Mucosa of descending colon (tissue), 3 donors: ENCODE measurements at places on chromosomes 2 and 18.

- DNase-seq = no peak
These were observed 97.2 kb upstream of the ACVR1C start for GRCh38 chr2:157725846-157726245.

DNA sequence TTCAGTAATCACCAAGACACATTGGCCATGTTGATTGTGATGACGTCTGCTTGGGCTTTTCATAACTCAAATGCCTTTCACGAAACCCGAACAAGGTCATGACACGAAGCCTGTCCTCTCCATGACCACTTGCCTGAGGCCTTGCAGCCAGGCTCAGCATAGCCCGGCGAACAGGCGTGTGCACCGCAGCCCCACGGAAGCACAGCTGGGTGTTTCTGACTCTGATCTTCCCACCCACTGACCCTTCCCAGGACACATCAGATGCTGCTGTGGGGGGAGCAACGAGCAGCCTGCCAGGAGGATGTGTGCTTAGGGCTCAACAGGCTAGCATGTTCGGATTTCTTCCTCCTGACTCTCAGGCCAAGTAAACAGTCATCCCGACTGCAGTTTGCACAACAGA, 369.4 kb upstream of the SALL3 start:
- DNase-seq = no peak

DNA sequence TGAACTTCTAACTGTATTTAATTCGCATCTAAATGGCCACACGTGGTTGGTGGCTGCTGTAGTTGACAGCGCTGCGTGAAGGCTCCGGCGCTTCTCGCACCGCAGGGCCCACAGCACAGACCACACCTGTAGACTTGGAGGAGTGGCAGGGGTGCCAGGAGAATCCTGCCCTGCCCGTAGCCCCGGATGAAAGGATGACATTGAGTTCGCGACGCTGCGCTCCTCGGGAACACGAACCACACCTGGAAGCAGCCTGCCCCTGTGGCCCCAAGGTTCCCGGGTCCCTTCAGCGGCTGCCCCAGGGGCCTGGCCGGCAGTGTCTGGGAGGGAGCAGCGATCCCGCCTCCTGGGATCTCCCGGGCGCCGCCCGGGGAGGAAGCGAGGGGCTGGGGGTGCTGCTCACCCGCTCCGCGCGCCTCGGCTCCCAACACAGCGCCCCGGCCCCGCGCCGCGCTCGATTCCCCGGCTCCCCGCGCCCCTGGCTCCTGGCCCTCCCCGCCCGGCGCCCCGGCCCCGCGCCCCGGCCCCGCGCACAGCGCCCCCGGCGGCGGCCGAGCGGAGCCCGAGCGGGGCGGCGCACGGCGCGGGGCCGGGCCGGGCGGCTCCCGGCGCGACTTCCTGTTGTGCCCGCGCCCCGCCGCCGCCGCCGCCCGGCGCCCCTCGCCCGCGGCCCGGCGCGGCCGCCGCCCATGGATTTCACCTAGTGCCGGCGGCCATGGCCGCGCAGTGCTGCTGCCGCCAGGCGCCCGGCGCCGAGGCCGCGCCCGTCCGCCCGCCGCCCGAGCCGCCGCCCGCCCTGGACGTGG, at the start of gene RNPEPL1:
Gene RNPEPL1, plus strand, starts transcription at position 613 of the 806 bp plus-strand sequence. Its CDS starts 103 bp downstream, at position 716.
- DNase-seq = peak; percentile 80

DNA sequence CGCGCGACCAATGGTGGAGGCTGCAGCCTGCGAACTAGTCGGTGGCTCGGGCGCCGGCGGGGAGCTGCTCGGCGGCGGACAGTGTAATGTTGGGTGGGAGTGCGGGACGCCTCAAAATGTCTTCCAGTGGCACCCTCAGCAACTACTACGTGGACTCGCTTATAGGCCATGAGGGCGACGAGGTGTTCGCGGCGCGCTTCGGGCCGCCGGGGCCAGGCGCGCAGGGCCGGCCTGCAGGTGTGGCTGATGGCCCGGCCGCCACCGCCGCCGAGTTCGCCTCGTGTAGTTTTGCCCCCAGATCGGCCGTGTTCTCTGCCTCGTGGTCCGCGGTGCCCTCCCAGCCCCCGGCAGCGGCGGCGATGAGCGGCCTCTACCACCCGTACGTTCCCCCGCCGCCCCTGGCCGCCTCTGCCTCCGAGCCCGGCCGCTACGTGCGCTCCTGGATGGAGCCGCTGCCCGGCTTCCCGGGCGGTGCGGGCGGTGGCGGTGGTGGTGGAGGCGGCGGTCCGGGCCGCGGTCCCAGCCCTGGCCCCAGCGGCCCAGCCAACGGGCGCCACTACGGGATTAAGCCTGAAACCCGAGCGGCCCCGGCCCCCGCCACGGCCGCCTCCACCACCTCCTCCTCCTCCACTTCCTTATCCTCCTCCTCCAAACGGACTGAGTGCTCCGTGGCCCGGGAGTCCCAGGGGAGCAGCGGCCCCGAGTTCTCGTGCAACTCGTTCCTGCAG, at the start of gene HOXD9:
Gene HOXD9, plus strand, starts transcription at position 37 of the 728 bp plus-strand sequence. Its CDS starts 50 bp downstream, at position 87.
- peak; percentile 78 for DNase-seq

GRCh38 chr2:148602885-148603561, 41.5 kb upstream of the EPC2 start:
- DNase-seq = no peak

DNA sequence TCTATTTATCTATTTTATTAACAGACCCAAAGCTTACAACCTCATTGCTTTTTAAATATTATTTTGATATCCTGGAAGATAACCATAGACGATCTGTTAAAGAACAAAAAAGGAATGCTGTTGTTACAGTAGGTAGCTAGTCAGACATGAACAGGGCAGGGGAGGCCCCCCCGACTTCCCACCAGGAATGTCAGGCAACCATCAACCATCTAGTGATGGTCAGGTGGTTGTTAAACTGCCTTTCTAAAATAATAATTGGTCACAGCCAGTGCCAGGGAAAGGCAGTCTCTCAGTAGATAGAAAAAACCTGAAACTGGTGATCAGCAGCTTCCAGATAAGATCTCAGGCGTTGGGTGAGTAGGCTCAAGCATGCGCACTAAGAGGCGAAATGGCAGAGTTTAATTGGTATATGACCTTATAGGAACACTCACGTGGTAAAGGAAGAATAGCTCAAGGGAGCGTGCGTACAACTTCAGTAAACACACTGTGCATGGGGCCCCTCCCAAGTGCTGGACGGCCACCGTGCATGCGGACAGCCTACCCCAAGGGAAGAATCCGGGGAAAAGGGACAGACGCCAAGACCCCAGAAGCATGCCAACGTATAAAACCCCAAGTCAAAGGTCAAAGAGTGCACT, 32.5 kb upstream of the CCL20 start:
- DNase-seq = peak; percentile 73

- peak; percentile 49 for DNase-seq
These were observed 1.4 kb upstream of the HPCAL1 start for GRCh38 chr2:10300997-10301940.

DNA sequence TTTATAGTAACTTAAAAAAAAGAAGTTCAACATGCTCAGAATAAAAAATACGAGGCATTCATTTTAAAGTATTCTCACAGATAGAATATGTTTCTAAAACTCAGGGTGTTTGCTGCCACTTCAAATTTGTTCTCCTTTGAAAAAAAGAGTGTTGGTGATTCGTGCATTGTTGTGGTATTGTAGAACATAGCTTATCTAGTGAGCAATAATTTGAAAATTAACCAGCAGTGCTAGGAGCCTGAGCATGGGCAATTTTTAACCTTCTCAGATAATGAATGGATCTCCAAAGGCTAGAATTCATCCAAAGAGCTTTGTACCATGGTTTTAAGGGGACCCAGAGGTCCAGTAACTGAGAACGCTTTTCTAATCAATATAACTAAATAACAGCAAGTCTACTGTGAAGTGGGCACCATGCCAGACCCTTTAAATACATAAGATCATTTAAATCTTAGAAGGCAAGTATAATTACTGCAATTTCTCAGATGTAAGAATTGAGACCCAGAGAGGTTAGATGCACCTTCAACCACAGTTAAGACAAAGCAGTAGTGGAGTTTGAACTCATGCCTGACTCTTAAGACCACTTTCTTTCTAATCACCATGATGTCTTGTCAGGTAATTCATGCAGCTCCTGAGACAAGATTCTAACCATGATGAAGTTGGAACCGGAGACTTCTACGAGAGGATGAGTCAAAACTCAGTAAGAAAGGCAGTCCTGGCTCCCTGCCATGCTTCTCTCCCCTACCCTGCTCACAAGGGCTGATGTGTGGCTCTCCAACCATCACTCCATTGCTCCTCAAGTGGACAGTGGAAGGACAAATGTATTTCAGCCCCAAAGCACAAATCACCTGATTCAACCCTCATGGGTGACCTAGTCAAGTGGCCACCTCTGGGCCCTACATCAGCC, 3.4 kb downstream of the CYRIA start:
- DNase-seq = no peak

DNA sequence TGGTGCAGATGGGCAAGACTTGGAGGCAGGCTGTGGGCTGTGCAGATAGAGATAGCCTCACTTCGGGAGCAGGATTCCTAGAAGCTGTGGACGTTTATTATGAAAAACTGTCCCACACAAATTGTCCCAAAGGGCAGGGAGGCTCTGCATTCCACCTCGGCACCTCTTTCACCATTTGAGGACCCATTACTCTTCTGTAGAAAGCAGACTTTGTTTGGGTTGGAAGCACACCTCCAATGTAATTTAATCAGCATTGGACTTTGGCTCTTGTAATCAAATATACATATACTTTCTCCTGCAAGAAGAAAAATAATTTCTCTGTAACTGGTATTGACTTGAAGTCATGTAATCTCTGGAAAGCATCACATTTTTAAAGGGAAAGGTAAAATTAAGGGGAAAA, 8.5 kb downstream of the ONECUT2 start:
- no peak for DNase-seq

- DNase-seq = no peak
These were observed 1178.7 kb downstream of the SUCLG1 start for GRCh38 chr2:83280391-83280790.
